Activated T-cell treated with anti-CD3 and anti-CD28 coated beads for 4 hours (primary cell): ENCODE measurements at places on chromosomes 13 and 19.

DNA sequence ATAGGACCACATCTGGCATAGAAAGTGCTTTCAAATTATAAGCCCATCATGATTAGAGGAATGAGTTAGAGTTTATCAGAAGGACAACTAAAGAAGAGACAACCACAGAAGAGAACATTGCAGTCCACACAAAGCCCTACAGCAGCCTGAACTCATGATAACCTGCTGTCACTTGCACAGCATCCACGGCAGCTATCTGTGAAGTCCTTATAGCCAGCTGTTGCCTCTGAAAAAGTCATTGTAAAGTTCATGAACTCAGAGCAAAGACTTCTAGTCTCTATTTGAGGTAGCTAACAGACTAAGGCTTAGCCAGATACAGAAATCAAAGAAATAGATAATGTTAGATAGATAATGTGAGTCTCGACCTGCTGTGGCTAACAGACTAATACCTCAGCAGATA is 450.0 kb downstream of the KLF5 start:
- DNase-seq: no peak

GRCh38 chr13:81207636-81208035 is 866.7 kb upstream of the SPRY2 start:
- no peak for DNase-seq

- DNase-seq: no peak
These were observed 166.1 kb upstream of the MYO16 start for GRCh38 chr13:108463340-108463739.

- DNase-seq: peak; percentile 7
These were observed 26.6 kb upstream of the CALM3 start for GRCh38 chr19:46574533-46574932.

GRCh38 chr13:97749174-97749573 is 204.3 kb upstream of the IPO5 start:
- DNase-seq: no peak

DNA sequence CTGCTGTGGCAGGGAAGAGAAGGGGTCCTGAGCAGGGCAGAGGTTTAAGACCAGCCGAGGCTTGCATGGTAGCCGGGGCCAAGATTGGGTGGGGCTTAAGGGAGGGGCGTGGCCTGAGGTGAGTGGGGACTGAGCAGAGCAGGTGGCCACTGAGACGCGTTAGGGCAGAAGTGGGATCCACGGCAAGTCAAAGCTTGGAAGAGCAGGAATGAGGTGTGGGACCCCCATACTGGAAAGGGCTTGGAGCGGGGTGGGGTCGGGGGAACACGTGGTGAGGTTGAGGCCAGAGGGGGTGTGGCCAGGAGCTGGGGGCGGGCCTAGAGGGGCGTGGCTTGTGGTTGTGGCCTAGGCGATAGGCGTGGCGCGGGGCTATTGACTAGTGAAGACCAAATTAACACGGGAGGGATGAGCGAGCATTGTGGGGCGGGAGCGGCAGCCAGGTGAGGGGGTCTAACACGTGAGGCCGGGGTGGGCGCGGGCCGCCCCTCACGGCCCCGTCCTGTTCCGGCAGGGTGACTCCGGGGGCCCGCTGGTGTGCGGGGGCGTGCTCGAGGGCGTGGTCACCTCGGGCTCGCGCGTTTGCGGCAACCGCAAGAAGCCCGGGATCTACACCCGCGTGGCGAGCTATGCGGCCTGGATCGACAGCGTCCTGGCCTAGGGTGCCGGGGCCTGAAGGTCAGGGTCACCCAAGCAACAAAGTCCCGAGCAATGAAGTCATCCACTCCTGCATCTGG is 3.3 kb downstream of the CFD start:
- DNase-seq: peak; percentile 70

DNA sequence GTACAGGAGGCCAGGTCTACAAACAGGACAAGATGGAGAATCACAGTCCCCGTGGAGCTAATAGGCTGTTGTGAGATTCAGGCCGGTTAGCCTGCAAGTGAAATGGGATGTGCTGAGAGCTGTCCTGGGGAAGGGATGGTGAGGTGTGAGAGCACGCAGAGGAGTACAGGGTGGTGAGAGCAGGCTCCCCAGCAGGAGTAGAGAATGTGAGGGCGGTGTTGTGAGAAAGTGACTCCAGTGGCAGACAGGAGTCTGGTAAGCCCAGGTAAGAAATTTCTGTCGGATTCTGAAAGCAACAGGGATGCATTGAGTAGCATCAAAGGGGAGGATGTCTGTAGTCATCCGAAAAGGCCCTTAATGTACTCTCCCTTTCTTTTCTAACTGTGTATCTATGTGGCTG is 50.7 kb upstream of the GPR183 start:
- no peak for DNase-seq

DNA sequence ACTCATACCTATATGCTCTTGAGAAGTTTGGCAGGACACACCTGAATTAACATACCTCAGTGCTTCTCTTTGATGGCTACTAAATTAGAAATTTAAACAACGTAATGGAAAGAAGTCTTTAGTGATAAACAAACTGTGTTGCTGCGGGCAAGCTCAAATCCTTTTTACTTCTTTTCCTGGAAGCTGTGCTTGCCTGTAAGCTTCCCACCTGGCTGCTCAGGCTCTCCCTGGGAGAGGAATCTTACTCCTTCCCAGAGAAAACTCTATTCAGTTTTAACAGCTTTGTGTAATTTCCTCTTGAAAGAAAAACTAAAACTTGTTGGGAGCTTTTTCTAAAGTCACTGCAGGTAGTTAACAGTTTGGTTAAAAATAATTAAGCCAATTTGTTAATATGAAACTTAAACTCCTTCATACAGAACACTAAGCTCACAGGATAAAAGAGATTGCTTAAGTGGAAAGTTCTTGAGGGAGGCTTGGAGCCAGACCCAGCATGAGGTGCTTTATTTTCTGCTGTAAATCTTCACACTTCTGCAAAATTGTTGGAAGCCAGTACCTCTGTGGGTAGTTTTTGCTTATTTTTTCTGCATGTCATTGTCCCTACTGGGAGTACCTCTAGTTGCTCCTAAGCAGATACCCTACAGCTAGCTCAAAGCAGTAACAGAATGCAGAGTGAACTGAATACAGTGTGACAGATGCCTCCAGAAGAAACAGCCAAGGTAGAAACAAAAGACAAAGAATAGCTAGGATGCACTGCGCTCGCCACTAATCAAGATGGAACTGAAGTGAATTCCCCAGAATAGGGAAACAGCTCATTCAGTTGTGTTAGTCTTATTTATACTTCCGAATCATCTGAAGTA is 1253.0 kb downstream of the PCDH17 start:
- no peak for DNase-seq
